ENCODE measurements at places on chromosomes 2 and 18.

DNA sequence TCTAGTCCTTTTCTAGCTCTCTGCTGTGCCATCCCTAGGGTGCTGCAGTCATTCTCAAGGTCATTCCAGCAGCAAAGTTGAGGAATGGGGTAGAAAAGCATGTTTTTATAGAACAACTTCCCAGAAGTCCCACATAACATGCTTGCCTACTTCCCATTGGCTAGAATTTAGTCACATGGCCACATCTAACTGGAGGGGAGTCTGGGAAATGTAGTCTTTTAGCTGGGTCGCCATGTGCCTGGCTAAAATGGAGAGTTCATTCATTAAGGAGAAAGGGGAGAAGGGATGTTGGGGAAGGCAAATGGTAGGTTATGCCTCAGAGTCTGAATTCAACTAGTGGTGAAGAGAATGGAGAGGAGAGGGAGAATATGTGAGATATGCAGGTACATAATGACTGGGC is 85.7 kb downstream of the SLC4A3 start:
- no peak for DNase-seq

- no peak for DNase-seq
These were observed 493 bp upstream of the BBS5 start for GRCh38 chr2:169478745-169479256.

DNA sequence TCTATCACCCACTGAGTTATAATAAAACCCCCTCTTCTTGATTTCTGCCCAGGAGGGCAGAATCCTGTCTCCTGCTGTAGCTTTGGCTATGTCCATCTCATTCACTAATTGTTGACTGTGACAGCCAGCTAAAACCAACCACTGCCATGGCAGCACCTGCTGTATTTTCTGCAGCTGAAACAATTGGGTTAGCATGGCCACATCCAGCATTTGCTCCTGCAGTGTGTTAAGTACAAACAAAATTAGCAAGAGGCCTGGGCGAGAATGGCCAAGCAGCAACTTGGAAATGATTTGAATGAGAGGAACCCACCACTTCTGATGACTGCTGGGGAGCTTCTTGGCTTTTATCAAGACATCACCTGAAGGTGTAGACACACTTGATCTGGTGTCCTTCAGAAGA is 89.4 kb upstream of the LRRTM1 start:
- no peak for DNase-seq

- no peak for DNase-seq
These were observed 393.9 kb downstream of the LRRTM1 start for GRCh38 chr2:79910643-79911042.

- DNase-seq, result no peak
These were observed 86.8 kb upstream of the NDUFV2 start for GRCh38 chr18:9015689-9016088.

GRCh38 chr18:79069717-79070151 is 540 bp downstream of the ATP9B start:
- no peak for DNase-seq

DNA sequence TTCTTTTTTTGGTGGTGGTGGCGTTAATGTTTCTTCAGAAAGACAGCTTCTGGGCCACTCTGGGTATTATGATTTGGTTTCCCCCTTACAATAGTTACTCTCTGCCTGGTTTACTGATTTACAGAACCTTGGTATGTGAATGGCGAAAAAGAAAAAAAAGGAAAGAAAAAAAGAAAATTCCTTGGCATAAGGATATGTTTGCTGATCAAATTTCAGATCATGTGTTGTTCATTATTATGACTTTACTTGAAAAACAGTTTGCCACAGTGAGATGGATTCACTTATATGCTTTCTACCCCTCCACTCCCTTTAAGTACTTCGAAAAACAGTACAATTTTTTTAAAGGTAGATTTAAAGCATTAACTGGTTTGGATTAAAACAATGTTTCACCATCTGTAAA is 21.0 kb downstream of the BCL11A start:
- DNase-seq, result no peak

DNA sequence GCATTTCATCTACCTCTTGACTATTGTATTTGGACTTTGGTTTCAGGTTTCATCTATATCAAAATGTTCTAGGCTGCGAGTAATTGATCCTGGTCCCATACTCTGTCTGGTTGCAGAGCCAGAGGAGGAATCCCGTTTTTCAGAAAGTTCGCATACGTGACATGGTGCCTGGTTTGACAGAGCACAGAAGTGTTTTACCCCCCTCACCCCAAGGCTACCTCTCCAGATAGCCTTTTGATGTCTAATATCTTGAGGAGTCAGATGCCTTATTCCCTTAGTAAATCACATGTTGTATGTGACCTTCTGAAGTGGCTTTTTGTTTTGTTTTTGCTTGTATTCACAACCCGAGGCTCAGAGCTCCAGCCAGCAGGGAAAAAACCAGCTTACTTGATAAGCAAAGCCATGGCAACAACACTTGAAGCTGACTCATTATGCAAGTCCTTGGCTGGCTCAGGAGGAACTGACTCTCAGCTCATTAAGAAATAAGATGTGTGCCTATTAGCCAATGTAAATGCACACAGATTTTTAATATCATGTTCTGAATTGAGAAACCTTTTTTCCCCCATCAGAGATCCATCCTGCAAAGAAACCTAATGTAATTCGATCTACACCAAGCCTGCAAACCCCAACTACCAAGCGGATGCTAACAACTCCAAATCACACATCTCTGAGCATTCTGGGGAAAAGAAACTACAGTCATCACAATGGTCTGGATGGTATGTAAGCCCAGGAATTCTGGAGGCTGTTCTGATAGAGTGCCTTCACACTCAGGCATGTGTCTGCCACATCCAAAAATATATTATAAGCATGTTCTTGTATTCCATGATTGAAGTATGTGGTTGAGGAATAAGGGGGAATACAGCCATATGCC is 41.4 kb downstream of the OXER1 start:
- DNase-seq, result peak; percentile 69

DNA sequence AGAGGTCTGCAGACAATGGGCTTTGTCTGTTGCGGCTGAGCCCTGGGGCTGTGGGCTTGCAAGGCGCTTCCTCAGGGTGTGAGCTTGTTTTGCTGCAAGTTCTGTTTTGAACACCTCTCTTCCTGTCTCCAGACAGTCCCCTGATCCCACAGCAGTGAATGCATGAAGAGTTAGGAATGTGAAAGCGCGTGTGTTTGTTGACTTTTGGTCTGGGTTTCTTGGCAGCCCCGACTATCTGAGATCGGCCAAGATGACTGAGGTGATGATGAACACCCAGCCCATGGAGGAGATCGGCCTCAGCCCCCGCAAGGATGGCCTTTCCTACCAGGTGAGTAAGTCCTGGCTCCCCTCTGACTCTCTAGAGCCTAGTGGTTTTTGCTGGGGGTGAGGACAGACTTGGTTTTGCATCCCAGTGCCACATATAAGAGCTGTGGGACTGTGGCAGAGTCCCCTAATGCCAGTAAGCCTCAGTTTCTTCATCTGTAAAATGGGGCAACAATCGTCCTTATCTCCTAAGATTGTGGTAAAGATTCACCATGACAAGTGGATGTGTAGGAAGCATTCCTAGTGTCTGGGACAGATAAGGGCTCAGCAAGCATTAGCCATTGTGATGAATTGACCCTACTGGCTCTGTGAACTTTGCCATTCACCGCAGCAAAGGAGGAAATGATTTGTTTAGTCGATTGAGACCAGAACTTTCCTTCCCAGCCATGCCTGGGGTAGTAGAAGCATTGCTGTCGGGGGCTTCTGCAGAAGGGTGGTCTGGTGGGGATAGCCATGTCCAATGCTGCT is 3.0 kb downstream of the LBH start:
- no peak for DNase-seq

DNA sequence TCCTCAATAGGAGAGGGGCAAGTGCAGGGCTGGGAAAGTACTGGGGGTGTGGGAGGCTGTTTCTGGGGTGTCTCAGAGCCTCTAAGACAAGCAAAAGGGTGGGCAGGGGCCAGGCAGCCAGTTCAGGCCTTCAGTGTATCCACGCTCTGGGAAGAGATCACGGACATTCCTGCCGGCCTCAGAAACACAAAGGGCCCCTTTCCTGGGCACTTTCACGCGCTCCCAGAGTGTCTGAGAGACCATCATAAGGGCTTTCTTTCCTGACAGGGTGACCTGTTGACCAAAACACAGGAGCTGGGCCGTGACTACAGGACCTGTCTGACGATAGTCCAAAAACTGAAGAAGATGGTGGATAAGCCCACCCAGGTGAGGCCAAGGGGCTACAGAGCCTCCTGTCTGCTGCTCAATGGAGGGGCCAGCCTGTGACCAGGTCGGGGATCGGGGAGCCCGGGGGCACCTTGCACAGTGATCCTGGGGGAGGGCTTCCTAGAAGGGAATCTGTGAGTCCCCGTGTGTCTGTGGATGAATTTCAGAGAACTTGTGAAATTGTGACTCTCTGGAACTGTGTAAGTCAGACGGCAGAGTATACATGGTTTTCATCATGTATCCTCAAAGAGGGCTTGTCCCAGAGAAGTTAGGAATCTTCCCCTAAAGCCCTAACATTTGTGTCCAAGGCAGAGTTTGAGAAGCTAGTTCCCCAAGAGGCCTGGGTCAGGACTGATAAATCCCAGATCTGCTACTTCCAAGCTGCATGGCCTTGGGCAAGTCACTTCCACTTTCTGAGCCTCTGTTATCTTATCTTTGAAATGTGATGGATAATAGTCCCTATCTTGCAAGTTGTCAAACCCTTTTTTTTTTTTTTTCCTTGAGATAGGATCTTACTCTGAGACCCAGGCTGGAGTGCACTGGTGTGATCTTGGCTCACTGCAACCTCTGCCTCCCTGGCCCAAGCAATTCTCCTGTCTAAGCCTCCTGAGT is 1.8 kb downstream of the GNLY start:
- DNase-seq, result no peak

- DNase-seq, result no peak
These were observed 9.5 kb downstream of the ACTG2 start for GRCh38 chr2:73902284-73902683.

DNA sequence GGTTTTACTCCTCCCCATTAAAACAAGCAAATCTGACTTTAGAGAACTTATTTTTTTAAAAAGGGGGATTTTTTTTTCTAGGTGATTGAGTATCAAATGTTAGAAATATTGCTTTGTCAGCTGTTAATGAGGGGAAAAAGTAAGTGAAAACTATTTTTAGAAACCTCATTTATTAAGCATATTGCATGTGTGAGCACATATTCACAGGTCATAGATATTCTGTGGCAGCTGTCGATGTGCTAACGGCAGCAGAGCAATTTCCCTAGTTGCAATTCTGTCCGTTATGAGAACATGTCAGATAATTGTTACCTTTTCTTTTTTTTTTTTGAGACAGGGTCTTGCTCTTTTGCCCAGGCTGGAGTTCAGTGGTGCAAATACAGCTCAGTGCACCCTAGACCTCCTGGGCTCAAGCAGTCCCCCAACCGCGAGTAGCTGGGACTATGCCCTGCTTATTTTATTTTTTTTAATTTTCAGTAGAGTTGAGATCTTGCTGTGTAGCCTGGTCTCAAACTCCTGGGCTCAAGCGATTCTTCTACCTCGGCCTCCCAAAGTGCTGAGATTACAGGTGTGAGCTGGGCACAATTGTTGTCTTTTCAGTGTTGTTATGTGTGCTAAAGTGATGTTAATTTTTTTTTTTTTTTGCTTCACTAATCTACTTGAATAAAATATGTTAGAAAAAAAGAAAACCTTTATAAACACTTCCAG is 69.8 kb downstream of the MTA3 start:
- DNase-seq, result no peak

DNA sequence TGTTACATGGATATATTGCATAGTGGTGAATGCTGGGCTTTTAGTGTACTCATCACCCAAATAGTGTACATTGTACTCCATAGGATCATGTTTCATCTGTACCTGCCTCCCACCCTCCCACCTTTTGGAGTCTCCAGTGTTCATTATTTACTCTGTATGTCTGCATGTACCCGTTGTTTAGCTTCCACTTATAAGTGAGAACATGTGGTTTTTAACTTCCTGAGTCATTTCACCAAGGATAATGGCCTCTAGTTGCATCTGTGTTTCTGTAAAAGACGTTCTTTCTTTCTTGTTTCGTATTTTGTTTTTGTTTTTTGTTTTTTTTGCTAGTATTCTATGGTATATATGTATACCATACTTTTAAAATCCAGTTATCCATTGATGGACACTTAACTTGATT is 107.5 kb downstream of the MSTN start:
- DNase-seq, result no peak

DNA sequence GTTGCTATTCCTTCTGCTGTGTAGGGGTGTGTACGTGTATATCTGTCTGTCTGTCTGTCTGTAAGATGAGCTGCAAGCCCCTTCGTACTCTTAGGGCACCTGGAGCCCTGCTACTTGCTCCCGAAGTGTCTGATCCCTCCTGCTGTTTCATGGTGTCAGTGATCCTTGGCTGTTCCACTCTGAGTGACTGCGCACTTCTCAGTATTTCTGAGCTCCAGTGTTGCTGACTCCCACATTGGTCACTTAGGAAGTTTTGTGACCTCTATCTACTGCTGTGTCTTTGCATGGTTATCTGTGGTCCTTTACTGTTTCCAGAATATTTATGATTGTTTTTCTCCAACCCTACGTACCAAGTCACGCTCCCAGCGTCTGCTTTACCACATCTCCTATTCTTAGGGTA is 16.2 kb downstream of the SEMA4F start:
- DNase-seq, result no peak

DNA sequence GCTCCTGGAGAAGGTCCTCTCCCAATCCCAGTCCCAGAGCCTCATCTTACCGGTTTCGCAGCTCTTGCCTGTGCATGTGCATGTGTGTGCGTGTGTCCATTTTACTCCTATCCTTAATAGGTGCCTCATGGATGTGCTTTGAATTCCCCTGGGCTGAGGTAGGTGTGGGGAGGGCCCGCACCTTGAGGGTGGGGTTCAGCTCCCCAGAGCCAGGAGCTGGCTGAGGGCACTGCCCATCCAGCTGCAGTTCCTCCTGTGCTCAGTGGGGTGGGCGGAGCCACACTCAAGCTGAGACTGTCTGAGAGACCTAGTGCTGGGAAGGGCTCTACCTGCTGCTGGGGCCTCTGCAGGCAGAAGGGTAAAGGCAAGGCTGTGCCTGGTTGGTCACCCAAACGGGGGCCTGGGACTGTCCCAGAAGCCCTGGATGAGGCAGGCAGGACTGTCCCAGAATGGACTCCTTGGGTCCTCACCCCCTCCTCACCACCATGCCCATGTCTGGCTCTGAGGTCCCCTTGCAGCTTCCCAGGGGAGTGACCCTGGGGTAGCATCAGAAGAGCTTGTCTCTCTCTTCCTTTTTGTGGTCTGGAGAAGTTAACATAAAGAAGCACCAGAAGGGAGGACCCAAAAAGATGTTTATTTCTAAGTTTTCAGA is 8.9 kb downstream of the GDF7 start:
- no peak for DNase-seq

GRCh38 chr2:63034526-63034925 is 16.1 kb upstream of the OTX1 start:
- no peak for DNase-seq

DNA sequence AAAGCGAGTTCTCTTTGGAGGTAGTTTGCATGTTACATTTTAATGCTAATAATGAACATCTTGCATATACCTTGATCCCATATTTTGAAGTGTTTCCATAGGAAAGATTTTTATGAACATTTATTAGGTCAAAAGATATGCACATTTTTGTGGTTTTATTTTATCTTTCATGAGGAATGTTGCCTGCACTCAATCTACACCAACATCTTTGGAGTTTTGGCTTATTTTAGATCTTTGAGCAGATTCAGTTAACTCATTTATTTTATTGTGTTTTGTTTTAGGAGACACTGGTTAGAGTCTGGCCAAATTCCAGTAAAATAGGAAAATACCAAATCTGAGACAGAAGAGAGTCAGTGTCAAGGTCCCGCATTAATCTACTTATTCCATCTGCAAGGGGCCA is 540.9 kb downstream of the RNF144A start:
- no peak for DNase-seq

Measured in upper lobe of right lung (tissue), 1 donor.